Placental pericyte (primary cell): ENCODE measurements at places on chromosomes 5 and 9. TPM values are rescaled to one million over a fixed set of nuclear protein-coding genes. Genes with fewer than 3 reads are reported as not detected.

Gene F2RL2
- total RNA-seq, result 6.6 and 7.7 TPM in 2 replicates

Gene CDC37L1
- 11.2 and 15.6 TPM in 2 replicates for total RNA-seq

Gene CXCL14
- total RNA-seq, result 0.14 TPM in 1 of 2 replicates, not detected in the other

Gene IZUMO3
- total RNA-seq, result not detected in 2 replicates

Gene CYLC2
- not detected in 2 replicates for total RNA-seq

Gene NOL6
- 35.0 and 61.0 TPM in 2 replicates for total RNA-seq

Gene LECT2
- total RNA-seq, result not detected in 2 replicates

Gene C5orf58
- under 0.01 TPM in 1 of 2 replicates, not detected in the other for total RNA-seq

Gene CACNA1B
- total RNA-seq, result under 0.01 TPM in 1 of 2 replicates, not detected in the other

Gene TAF11L10
- not detected in 2 replicates for total RNA-seq

Gene FOXD1
- 2.4 and 23.6 TPM in 2 replicates for total RNA-seq

Gene NUTM2F
- total RNA-seq, result not detected in 2 replicates

Gene ENTREP1
- 0.14 and 0.22 TPM in 2 replicates for total RNA-seq

Gene ANAPC2
- 30.4 and 32.4 TPM in 2 replicates for total RNA-seq

Gene PCDHGA5
- total RNA-seq, result 1.5 and 1.9 TPM in 2 replicates

Gene SPATA24
- 4.9 and 7.0 TPM in 2 replicates for total RNA-seq

Gene PRDM9
- not detected in 2 replicates for total RNA-seq

Gene LRRTM2
- total RNA-seq, result 0.22 and 1.0 TPM in 2 replicates

Gene EGFL7
- total RNA-seq, result 5.7 and 17.9 TPM in 2 replicates

Gene ZNF782
- total RNA-seq, result 2.8 and 3.0 TPM in 2 replicates

Gene EMB
- 0.57 TPM in 1 of 2 replicates, not detected in the other for total RNA-seq

Gene TERT
- total RNA-seq, result not detected in 2 replicates

Gene PIP5K1B
- under 0.01 TPM in 2 replicates for total RNA-seq

Gene GPR150
- under 0.01 and 0.43 TPM in 2 replicates for total RNA-seq
